Kidney capillary endothelial cell (primary cell): ENCODE measurements at places on chromosomes 4 and X.

GRCh38 chr4:83581411-83582288 lies 45.7 kb downstream of the GPAT3 start:
- DNase-seq, result no peak

DNA sequence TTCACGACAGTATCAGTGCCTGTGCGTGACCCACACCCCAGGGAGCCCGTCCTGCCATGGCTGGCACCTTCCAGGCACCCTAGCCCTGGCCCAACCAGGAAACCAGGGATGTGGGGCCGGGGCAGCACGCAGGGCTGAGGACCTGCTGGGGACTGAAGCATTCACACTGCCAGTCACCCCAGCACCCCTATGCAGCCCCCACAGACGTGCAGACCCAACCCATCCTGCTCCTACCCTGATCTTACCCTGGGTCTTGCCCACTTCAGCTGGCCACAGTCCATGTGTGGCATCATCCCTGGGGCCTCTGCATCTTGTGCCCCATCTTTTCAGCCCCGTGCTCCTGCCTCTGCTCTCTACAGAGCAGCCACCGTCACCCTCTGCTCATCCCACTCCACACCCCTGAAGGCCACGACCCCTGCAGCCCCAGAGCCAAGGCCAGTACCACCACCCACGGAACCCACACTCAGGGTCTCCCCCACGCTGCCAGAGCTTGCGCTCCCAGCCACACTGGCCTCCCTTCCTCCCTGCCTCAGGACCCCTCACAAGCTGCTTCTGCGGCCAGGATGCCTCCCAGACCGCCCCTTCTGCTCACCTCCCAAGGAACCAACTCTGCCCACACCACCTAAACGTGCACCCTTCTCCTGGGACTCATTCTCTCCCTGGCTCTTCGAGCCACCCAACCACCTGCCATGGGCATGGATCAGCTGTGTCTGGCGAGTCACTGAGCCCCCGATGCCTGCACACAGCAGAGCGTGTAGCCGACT lies 25.6 kb downstream of the GAK start:
- DNase-seq, result no peak

DNA sequence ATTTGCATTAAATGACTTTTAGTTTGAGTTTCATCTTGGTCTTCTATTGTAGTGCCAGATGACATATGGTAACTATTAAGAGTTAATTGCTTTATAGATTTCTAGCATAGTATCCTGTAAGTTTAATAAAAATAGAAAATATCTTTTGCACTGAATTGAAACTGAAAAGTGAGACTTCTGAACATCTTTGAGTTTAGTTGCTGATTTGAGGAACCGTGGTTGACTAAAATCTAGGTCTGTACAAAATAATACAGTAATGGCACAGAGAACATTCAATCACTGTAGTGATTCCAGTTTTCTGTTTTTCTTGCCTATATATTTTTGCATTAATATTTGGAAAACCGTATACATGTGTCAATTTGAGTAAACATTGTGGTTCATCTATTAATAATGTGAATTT lies 60.7 kb downstream of the SPATA4 start:
- no peak for DNase-seq

DNA sequence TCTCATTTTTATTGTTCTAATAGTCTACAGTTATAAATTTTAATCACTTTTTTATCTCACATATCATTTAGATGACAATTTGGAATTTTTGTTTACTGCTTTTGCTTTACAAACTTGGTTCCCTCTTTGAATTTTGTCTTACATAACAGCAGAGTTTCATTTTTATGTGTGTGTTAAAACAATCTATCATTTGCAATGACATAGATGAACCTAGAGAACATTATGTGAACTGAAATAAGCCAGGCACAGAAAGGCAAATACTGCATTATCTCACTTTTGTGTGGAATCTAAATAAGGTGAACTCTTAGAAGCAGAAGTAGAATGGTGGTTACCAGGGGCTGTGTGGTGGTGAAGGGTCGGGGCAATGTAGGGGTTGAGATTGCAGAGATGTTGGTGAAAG lies 170.7 kb downstream of the GASK1B start:
- DNase-seq, result no peak

- DNase-seq, result peak; percentile 46
These were observed 15.1 kb upstream of the FABP2 start for GRCh38 chr4:119337010-119337409.

DNA sequence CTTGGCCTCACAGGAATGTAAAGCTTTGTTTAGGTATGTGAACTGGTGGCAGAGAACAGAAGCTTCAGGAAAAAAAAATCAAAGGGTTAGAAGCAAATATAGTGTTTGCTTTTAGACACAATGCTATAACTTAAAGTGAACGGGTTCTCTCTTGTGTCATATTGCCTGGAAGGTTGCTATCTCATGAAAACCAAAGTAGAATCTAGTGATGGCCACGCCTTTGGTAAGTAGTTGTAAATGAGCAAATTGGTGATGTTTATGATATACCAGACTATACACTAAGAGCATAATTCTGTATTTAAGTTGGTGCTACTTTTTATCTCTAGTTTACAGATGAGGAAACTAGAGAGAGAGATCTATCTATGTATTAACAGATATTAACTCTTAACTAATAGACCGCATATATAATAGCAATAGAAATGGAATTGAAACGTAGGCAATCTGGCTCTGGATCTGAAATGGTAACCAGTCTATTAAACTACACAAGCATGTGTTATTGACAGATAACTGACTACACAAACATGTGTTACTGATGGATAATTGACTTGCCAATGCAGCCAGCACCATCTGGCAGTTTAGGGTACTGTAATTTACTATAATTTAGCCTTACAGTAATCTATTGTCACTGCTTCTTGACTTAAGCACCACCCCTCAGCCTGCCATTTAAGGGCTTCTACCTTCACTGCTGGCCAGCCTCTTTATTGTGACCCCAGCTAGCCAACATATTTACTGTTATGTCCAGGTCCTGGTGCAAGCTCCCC lies 40.8 kb downstream of the HCCS start:
- DNase-seq, result no peak

DNA sequence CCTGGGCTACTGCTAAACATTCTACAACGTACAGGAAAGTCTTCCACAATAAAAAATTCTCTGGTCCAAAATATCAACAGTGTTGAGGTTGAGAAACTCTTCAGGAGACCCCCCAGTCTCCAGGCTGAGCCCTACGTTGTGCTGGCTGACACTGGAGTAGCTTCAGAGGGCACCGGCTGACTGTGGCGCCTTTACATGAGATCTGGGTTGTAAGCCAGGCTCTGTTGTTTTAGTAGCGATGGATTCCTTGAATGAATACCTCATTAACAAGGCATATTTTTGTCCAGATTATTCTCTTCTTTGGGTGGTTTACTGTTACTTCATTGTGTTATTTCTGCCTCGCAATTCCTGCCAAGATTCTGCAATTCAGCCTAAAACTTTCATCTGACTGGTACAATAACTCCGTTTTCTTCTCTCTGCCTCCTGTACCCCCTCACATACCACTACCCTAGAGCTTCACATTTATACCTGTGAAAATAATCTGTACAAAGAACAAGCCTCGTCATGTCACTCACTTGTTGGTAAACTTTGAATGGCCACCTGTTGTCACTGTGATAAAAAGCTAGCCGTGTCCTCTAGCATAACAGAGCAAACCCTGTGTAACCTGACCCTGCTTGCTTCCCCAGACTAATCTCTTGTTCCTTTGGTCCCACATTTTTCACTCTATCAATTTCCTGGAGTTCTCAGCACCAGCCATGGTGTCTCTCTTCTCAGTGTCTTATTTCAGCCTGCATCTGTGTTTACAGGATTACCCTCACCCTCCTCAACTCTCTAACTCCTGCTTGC lies 1476.1 kb upstream of the TENM3 start:
- DNase-seq, result no peak

- DNase-seq, result peak; percentile 10
These were observed 25.5 kb upstream of the MORC4 start for GRCh38 chrX:107025545-107025944.

- no peak for DNase-seq
These were observed 46.6 kb upstream of the EGFL6 start for GRCh38 chrX:13522811-13523210.

- DNase-seq, result no peak
These were observed 126.9 kb upstream of the BCOR start for GRCh38 chrX:40224658-40225057.

DNA sequence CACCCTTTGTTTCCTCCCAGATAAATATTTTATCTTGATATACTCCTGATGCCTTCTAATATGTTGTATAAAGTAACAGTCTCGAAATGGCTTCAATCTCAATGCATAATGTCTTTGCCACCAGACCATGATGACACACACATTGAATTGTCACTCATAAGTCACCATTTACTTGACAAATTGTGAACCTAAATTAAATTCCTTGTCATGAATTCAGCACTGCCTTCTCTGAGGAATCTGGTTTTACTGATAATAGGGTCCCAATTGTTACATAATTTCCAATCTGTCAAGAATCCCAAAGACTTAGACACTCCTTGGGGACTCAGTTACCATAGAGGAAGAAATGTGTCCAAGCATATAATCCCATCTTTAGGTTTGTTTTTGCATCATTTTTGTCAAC lies 82.3 kb downstream of the NWD2 start:
- DNase-seq, result no peak

DNA sequence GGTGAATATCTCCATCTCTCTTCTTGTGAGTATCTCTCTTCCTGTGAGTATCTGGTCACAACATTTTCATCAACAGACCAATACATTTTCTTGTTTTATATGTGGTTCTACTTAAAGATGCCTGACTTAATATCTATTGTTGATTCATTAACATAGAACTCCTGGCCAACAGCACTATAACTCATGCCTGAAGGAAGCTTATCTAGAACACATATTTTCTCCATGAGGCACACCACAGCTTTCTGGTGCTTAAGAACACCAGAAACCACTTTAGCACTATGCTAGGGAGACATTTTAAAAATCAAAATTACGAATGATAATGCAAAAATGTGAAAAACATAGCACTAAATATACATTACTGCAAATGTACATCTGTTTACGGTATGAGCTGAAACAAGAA lies 190.4 kb downstream of the GABRB1 start:
- no peak for DNase-seq

GRCh38 chr4:173486714-173487392 lies 43.2 kb downstream of the HAND2 start:
- no peak for DNase-seq

GRCh38 chr4:108484187-108484586 lies 136.2 kb upstream of the RPL34 start:
- no peak for DNase-seq

- DNase-seq, result no peak
These were observed 82.1 kb downstream of the EFNB1 start for GRCh38 chrX:68910731-68911428.

GRCh38 chr4:158236304-158237030 lies 26.2 kb downstream of the TMEM144 start:
- no peak for DNase-seq

GRCh38 chrX:17559728-17560379 lies 177.4 kb upstream of the SCML1 start:
- no peak for DNase-seq

- DNase-seq, result no peak
These were observed 67.7 kb upstream of the C4orf50 start for GRCh38 chr4:6085691-6086628.

GRCh38 chrX:130895299-130895698 lies 7.7 kb downstream of the ENOX2 start:
- no peak for DNase-seq

- DNase-seq, result no peak
These were observed 2.4 kb downstream of the CXXC4 start for GRCh38 chr4:104492183-104492771.
